ENCODE measurements at places on chromosomes 3 and 15.

DNA sequence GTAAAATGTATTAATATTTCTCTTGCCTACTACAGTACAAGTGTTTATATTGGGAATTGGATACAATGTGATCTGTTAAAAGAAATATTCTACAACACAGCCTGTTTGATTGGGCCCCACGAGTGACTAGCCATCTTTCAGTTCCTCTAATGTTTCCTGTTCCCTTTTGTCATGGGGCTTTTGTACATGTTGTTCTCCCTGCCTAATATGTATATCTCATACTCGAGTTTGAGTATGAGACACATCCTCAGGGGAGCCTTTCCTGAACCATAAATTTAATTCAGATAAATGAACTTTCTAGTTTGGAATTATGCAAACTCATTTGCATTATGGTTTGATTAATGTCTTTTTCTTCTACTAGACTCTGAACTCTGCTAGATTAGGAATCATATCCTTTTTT lies 65.5 kb downstream of the MEF2A start:
- no peak for DNase-seq

GRCh38 chr3:52144034-52144795 lies 10.0 kb downstream of the POC1A start:
- peak; percentile 85 for DNase-seq

- DNase-seq, result peak; percentile 13
Observed at GRCh38 chr3:190696777-190697501, 165.6 kb downstream of the GMNC start.

DNA sequence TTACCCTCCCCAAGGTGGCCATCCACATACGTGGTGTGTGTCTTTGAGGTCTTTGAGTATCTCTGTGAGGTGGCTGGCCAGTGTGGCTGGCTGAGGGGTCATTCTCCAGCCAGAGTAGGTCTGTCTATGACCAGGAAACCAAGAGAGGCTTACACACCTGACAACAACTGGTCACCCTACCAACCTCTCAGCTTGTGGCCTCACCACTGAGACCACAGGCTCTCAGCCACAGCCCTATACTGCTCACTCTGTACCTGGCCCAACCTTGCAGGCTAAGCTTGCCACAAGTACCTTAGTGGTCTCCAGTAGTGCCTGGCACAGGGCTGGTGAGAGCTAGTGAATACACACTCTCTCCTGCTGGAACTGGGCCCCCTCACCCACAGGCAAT lies 5.1 kb downstream of the HEMK1 start:
- no peak for DNase-seq

GRCh38 chr3:132174500-132174899 lies 139.7 kb upstream of the CPNE4 start:
- no peak for DNase-seq

- DNase-seq, result no peak
Observed at GRCh38 chr15:78037779-78038305, 39.7 kb downstream of the TBC1D2B start.

DNA sequence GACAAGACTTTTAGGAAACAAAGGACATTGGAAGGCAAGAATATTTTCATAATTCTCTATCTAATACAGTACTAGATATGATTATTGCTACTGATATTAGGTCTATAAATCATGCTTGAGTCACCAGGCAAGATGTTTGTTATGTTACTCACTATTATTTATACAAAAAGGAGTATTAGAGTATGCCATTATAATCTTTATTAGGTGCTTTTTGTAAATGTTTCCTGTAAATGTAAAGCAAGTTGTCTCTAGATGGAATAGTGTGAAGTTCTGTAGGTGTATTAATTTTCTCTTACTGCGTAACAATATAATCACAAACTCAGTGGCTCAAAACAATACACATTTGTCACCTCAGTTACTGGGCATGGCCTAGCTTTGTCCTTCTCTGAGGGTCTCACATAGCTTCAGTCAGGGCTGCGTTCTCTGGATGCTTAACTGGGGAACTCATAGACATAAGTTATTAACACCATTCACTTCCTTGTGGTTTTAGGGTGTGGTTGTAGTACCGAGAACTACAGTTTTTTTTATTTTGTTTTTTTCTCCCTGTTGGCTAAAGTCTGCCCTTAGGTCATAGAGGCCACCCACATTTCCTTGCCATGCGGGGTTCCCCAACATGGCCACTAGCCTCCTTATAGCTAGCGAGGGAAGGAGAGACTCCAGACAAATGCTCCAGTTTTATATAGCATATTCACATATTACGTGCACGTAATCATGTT lies 20.3 kb upstream of the MAP3K13 start:
- no peak for DNase-seq

DNA sequence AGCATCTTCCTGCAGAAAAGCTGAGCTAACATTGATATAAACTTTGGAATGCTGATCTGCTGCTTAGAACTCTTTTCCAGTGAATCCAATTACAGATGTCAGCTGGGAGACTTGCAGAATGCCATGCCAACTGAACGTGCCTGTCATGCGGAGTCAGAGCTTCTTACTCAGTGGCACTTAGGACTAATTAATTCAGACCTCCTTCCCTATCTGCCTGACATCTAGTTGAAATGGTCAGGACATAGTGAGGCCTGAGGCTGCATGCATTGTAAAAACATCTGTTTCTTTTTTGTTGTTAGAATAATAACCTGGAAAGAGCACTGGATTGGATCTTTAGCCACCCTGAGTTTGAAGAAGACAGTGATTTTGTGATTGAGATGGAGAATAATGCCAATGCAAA lies 112.6 kb downstream of the USP13 start:
- DNase-seq, result no peak

- no peak for DNase-seq
Observed at GRCh38 chr3:153967260-153967659, 153.9 kb upstream of the ARHGEF26 start.

DNA sequence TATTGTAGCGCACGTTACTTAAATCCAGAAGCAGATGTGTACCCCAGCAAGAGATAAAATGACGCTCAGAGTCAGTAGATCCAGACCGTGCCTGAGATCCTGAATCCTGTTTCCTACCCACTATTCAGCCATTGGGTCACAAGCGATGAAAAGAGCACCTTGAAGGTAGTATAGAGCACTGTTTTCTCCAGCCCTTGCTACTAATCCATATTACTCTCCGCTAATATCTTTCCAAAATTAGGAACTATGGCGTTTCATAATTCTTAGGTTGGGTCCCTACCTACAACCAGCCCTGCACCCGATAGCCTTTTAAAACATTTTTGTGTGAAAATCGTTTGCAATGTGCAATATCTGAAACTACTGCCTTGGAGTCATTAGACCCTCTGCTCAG lies 596 bp downstream of the BTD start:
- no peak for DNase-seq

DNA sequence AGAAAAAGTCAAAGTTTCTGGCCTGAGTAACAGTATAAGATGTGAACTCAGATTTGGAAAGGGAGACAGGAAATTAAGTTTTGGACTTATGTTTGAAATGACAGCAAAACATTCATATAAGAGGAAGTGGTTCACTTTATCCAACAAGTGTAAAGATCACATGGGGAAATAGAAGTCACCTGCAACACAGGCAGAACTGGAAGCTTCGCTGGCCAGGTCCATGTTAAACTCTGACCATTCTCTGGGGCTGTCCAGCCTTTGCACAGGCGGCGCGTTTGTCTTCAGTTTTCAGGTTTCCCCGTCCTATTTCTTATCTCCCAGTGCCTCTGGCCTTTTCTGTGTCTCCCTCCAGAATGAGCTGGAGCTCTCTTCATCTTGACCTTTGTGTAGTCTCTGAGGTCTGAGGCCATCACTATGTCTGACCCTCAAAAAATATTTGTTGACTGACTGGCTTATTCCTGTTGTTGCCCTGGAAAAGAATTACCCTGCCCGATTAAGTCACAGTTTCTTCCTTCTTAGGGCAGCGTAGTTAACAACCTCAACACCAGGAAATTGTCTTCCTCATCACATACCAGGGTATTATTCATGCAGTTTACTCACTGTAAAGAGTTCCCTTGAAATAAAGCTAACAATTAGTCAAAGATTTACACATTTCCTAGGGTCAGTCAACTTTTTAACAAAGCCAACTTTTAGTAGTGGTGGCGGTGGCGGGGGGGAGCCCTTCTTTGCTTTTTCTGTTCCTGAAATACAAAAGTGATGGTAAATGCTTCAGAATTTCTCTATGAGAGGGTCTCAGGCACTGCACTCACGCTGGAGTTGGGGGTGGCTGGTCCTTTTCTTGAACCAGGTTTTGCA lies 959 bp upstream of the RASA2 start:
- no peak for DNase-seq

- no peak for DNase-seq
Observed at GRCh38 chr15:86205096-86205495, 125.4 kb downstream of the AGBL1 start.

All from endothelial cell (in vitro differentiated cells).